ENCODE measurements at places on chromosomes 13 and 19.

DNA sequence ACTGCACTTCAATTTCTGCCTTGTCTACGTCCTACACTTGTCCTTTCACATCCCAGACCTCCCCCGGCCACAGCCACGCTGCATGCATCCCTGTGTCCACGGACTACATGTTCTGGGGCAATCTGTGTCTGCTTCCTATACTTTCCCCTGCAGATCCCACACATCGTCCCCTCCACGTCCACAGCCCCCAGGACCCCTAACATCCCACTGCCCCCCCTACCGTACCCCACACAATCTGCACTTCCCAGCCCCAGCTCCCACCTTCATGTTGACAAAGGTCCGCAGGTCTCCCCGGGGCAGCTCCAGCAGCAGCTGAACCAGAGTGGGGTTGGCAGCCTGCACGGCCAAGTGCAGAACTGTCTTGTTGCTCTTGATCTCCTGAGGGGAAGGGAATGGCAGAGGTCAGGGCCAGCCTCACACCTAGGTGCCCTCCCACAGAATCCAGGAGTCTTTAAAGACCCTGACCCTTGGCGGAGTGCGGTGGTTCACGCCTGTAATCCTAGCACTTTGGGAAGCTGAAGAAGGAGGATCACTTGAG lies 10.2 kb downstream of the NFKBID start:
- no peak for DNase-seq

- DNase-seq = no peak
These were observed 782 bp upstream of the CA11 start for GRCh38 chr19:48646722-48647216.

DNA sequence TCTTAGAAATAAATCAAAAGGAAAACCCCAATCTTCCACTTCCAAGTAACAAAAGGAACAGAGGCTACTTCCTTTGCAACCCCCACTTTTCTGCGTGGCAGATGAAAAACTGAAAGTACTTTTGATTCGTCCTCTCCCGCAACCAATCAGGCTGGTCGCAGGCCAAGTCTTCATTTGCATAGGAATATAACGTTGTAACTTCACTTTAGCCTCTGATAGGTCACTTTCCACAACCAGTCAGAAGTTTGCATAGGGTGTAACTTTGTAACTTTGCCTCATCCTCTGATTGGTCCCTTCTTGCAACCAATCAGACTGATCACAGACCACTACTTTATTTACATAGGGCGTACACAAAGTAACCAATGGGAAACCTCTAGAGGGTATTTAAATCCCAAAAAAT lies 37.2 kb downstream of the TGDS start:
- no peak for DNase-seq

GRCh38 chr13:113972451-113973217 lies 1.2 kb downstream of the C13orf46 start:
- no peak for DNase-seq

DNA sequence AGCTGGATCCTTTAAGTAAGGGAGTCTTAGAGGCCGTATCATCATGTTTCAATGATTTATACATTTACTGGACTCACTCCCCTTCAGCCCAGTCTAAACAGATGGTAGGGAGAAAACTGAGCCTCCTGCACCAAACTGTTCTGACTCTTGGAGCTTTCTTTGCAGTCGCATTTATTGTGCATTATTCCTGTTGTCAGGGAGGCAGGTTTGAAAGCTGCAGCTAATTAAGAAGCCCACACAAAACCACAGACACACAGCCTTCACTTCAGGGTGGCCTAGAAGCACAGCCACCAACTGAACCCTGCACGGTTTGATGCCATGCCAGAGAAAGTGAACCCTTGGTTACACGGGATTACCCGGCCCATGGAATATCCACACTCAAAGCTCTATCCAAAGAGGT lies 911.0 kb downstream of the UQCRFS1 start:
- no peak for DNase-seq

- DNase-seq = no peak
These were observed 32.2 kb downstream of the ZNF136 start for GRCh38 chr19:12194827-12195731.

DNA sequence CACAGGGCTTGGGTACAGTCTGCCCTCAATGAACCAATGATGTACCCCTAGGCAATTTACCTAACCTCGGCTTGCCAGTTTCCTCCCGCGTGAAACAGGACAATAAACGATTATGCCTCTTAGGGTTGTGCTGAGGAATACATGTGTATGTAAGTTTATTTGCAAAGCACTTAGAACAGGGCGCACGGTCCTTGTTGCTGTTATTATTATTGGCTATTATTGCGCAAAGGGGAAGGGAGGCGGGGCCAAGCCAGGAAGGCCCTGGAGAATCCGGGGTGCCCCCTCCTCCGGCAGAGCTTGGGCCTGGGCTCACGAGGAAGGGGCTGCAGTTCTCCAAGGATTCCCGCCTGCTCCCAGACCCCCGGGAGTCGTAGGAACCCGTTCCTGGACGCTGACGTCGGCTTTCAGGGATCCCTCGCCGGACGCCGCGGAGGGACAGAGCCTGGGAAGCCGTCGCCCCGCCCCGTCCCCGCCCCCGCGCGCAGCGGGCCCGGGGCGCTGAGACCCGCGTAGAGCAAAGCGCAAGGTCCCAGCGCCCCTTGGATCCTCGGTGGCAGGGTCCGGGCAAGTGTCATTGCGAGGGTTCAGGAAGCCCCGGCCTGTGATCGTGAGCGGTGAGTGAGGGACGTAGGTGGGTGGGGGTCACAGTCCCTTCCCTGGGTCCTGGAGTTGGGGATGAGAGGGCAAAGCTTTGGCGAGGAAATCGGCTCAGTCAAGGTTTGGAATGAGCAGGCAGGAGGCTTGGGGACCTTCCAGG lies at the start of gene TMEM91:
Gene TMEM91 (plus strand): TSS at position 293 of the 757 bp plus-strand sequence. CDS start 1,777 bp downstream, outside the sequence.
- no peak for DNase-seq

GRCh38 chr13:104967836-104968630 lies 1567.4 kb downstream of the EFNB2 start:
- DNase-seq = no peak

DNA sequence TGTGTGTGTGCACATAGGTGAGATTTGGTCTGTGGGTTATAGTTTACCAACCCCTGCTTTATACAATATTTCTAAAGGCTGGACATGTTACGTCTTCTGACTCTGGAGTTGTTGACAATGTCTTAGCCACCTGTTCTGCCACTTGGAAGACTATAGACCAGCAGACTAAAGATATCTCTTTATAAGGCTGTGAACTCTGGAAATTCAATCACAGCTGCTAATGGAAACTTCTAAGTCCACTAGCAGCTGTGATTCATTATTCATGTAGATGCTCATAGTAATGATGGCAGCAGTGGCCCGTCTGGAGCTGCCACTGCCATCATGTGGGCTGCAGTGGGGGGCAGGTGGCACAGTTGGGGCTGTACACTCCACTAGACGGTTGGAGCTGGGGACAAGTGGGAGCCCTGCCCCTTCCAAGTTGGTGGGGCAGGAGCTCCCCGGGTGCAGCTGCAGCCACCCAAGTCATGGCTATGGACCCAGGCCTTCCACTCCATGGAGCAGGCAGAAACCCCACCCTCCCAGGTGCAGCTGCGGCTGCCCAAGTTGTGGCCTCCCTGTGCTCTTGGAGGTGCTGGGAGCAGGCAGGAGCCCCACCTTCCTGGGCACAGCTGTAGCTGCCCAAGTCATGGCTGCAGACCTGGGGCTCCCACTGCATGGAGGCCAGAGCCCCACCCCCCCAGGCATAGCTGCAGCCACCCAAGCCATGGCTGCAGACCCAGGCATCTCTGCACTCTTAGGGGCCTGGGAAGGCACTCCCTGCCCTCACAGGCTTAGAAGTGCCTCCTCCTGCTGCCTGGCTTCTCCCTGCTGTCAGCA lies 8.8 kb downstream of the IGFL4 start:
- DNase-seq = no peak

DNA sequence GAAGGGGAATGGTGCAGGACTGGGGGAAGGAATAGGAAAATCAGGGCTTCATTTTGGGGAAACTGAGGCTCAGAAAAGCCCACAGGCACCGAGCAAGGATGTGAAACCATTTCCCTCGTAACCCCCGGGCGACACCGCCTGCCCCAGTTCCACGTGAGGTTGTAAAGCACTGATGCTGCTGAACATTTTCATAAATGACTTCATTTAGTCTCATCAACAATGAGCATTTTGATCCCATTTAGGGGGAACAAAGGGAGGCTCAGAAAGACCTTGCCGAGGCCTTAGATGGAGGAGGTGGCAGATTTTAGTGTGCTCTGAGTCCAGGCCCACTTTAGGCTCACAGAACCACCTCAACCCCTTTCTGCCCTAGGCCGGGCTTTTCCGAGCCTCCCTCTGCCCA lies 20.5 kb upstream of the FBXO27 start:
- no peak for DNase-seq

- DNase-seq = no peak
These were observed 75.9 kb upstream of the DOCK9 start for GRCh38 chr13:99053636-99054233.

DNA sequence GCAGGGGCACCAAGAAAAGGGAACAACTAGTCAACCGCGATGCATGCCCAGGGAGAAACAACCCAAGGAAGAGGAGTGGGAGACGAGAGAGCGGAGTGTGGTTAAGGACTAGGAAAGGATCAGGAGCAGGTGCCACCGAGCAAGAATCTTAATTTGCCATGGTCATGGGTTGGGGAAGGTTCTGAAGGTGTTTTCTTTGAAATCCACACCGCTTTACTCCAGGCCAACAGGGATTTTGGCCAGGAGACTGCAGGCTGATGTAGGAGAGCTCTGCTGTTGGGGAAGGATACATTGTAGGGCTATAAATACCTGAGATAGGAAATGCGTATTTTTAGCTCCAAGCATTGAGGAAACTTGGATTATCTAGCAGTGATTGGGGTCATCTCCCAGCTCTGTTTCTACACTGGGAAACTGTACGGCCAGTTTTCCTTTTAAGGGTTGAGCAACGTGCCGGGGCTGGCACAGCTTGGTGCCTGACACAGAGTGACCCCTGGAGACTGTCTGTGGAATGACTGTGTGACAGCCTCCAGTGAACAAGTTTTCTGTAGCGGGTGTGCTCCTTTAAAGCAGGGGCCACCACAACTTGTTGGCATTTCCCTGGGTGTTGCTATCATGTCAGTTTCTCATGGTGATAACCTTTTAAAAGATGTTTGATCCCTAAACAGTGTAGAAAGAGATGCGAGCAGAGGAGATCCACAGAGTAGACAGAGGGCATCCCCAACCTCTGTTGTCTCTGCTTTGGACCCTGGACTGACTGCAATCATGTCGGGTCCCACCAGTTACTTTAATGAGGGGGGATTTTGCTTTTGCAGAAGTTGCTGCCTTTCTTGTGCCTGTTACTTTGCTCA lies 34.3 kb downstream of the ZNF536 start:
- DNase-seq = no peak

- no peak for DNase-seq
These were observed 19.6 kb downstream of the ALG5 start for GRCh38 chr13:36979361-36980050.

GRCh38 chr13:33691980-33692379 lies 126.0 kb upstream of the RFC3 start:
- no peak for DNase-seq

- DNase-seq = no peak
These were observed 211.3 kb downstream of the RBM26 start for GRCh38 chr13:79194727-79195126.

DNA sequence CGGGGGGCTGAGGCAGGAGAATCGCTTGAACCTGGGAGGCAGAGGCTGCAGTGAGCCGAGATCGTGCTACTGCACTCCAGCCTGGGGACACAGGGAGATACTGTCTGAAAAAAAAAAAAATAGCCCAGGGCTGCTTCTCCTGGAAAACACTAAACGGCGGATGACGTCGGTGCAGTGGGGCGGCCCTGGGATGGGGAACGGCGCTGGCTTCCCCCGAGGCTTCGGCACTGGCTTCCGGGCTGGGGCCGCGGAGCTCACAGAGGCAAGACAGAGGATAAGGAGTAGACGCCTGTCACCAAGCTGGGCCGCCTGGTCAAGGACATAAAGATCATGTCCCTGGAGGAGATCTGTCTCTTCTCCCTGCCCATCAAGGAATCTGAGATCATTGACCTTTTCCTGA lies 5.0 kb downstream of the PRSS57 start:
- DNase-seq = no peak

- no peak for DNase-seq
These were observed 127.9 kb downstream of the DLEU7 start for GRCh38 chr13:50715402-50716146.

DNA sequence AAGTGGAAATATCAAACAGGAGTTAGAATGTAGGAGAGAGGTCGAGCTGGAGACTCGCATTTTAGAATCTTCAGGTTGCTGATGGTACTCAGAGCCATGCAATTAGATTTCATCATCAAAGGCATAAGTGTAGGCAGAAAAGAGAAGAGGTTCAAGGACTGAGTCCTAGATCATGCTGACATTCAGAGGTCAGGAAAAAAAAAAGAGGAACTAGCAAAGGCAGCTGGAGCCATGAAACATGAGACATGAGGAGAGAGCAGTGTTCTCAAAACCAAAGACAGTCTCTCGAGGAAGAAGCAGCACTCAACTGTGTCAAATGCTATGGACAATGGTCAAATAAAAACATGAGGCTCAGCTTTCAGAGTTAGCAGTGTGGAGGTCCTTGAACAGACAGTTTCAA lies 12.4 kb upstream of the TPP2 start:
- DNase-seq = peak; percentile 88

DNA sequence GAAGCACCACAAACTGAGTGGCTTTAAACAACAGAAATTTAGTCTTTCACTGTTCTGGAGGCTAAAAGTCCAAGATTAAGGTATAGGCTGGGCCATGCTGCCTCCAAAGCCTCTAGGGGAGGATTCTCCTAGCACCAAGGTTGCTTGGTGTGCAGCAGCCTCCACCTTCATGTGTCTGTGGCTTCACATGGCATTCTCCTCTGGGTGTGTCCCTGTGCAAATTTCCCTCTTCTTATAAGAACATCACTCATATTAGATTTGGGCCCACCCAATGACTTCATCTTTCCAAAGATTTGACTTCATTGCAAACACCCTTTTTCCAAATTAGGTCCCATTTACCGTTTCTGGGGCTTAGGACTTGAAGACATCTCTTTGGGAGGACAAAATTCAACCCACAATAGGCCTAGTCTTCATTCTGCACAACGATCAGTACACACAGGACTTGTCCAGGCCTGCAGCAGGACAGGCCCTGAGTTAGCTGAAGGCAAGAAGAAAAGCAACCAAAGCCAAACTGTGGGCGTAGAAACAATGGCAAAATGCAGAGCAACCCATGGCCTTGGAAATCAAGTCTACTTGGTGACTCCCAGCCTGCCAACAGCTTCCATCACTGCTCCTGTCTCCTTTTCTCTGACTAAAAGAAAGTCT lies 521.2 kb upstream of the NBEA start:
- DNase-seq = no peak

DNA sequence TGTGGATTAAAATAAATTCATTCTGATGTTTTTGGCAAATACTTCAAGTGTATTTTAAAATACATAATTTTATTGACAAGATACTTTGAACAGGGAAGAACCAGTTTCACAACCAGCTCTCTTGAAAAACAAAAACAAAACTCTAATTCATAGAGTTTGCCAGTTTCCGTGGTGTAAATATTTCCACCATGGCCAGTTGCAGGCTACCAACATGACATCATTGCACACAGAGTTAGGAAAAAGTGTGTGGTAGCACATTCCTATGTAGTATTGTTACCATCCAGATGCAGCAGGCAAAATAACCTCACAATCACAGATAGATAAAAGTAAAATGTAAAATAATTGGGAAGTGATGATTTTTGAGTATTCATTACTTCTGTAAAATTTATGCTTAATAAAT lies 7.7 kb upstream of the RNF113B start:
- DNase-seq = no peak

- peak; percentile 1 for DNase-seq
These were observed at the start of gene LHFPL6 for GRCh38 chr13:39602614-39603366. Gene LHFPL6, minus strand, starts transcription at chr13:39603193.
